ENCODE measurements at places on chromosomes 4 and X. TPM values are rescaled to one million over a fixed set of nuclear protein-coding genes. Genes with fewer than 3 reads are reported as not detected.

The ANTXR2 gene
- 18.2 TPM for total RNA-seq

The PITX2 gene
- total RNA-seq = not detected

The PGM2 gene
- total RNA-seq = 65.9 TPM

The CNKSR2 gene
- 5.8 TPM for total RNA-seq

The ODAPH gene
- total RNA-seq = not detected

The STATH gene
- not detected for total RNA-seq

The ARHGAP10 gene
- total RNA-seq = 8.6 TPM

DNA sequence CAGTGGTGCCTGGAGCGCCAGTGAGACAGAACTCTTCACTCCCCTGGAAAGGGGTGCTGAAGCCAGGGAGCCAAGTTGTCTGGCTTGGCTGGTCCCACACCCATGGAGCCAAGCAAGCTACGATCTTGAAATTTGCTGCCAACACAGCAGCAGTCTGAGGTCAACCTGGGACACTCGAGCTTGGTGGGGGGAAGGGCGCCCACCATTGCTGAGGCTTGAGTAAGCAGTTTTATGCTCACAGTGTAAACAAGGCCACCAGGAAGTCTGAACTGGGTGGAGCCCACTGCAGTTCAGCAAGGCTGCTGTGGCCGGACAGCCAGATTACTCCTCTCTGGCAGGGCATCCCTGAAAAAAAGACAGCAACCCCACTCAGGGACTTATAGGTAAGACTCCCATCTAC lies 149.5 kb downstream of the EDA2R start:
- DNase-seq = no peak

DNA sequence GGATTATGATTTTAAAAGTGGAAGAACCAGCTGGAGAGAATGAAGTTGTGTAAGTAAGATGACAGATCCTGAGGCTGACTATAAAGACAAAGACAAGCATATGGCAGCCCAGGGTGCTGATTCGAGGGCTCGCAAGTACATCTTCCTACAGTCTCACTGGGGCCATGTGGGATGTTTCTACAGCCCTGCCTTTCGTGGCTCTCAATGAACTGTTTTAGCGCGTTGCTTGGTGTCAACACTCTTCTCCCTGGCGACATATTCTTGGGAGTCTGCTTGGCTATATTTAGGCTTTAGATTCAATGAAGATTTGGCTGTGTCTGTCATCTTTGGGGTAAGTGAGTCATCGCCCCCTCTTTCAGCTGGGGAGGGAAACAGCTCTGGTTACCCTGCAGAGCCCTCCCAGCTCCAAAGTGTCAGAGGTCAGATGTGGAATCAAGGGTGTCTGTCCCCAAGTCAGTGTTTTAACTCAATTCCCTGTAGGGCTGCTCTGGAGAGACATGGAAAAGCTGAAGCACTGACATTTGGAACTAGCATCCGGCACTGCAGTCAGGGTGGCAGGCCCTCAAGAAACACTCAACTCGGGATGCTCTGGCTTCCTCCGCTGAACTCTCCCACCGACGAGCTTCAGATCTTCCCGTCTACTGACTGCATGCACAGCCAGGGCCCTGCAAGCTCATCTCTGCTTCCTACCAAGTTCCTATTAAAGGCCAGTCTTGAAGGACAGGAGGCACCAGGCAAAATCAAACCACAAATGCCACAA lies 65.7 kb downstream of the GATB start:
- no peak for DNase-seq

GRCh38 chr4:3417448-3417847 lies 24.3 kb upstream of the HGFAC start:
- DNase-seq = no peak

DNA sequence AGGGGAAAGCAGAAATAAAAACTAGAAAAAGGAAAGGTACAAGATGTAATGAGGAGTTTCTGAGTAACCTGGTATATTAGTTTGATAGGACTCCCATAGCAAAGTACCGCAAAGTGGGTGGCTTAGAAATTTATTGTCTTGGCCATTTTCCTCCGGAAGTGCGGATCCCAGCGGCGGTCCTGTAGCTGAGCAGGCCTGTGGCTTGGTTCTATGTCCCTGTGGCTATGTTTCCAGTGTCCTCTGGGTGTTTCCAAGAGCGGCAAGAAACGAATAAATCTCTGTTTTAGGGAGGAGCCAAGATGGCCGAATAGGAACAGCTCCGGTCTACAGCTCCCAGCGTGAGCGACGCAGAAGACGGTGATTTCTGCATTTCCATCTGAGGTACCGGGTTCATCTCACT lies 44.0 kb upstream of the LDB2 start:
- DNase-seq = no peak

GRCh38 chrX:11426712-11427452 lies 133.7 kb downstream of the AMELX start:
- no peak for DNase-seq

GRCh38 chr4:87220094-87220822 lies at the start of gene KLHL8:
KLHL8 (minus strand) TSS chr4:87220618; CDS start chr4:87195539, 25,079 bp downstream.
- peak; percentile 90 for DNase-seq

DNA sequence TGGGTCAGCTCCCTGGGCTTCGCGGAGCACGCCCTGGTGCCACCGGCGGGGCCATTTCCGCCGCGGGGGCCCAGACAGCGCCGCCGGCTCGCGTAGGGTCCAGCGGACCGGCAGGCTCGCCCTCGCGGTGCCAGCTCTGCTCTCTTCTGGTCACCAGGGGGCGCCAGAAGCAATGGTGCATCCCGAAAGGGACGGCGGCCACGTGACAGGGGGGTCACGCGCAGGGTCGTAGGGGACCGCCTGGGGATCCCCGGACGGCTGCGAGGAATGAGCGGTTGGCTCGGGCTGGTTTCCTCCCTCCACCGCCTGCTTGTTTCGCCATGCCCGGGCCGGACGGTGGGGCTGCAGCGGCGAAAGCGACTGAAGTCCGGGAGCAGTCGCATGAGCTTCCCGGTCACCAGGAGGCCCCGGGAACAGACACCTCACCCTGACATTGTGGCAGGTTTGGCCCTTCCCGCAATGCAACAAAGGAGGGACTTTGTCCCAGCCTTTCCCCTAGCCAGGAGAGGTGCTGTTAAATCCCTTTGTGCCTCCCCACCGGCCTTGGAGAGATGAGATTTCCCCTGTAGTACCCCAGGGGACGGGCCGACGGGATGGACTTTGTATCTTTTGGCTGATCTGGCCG lies 15.8 kb downstream of the ZCCHC12 start:
- DNase-seq = peak; percentile 47

GRCh38 chrX:42837101-42837726 lies 59.3 kb upstream of the PPP1R2C start:
- DNase-seq = no peak

DNA sequence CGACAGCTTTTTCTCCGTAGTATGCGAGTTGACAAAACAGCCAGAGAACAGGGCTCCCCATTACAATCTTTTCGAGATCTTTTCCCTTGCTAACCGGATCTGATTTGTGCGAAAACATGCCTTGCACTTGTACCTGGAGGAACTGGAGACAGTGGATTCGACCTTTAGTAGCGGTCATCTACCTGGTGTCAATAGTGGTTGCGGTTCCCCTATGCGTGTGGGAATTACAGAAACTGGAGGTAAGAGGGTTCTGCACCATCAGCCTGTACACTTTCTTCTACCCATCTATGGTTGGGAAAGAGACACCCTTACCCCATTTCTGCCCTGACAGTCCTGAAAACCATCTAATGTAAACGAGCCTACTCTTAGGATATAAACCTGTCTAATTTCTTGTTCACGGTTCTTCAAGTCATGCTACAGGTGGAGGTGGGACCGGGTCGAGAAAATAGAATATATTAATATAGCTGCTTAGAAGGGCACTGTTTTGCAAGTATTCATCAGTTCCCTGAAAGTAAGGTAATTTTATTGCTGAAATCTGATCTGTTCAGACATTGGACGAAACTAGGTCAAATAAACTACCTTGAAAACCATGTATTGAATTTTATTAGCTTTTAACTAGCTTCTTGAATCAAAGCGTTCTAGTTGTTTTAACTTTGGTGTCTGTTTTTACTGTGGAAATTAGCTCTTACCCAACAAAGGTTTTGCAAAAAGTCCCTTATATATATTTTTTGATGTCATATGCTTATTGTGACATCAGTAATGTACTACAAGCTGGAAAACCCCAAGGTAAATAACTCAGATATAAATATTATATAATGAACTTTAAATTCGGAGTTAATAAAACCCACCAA lies 869 bp downstream of the TMEM184C start:
- no peak for DNase-seq

DNA sequence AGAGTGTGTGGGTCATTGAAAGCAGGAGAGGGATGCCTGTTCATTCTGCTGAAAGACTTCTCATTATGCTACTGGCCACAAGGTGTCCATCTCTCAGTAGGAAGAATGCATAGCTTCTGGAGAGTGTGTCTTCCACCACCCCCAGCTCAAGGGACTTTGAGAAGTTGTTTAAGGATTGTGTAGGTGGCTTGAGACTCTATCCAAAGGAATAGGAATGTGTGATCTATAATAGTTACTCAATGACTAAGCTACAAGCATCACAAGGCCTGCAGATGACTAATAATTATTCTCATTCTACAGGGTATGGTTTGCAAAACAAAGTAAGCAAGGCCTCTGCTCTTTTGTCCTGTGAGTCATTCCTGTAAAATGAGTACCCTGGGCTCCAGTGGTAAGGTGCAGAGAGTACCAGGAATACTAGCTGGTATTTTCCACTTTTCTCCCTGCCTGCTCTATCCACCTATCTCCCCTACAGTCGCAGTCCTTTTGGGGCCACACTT lies 279.8 kb upstream of the BOD1L1 start:
- no peak for DNase-seq

DNA sequence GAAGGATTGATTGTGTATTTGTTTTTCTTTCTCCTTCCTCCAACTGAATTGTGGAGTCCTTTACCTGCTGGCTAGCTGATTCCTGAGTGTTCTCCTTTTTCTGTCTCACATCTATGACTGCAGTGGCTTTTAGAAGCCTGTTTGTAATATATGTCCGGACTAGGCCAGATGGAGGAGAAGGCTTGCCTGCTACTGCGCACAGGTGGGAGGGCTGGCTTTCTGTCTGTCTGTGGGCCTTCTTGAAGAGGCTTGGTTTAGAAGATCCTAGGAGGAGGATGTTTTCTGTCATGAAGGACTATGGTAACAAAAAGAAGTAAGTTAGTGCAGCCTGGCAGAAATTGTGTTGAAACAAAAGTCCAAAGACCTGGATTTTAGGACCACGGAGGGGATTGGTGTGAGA lies 8.5 kb downstream of the PPP1R3F start:
- DNase-seq = no peak

DNA sequence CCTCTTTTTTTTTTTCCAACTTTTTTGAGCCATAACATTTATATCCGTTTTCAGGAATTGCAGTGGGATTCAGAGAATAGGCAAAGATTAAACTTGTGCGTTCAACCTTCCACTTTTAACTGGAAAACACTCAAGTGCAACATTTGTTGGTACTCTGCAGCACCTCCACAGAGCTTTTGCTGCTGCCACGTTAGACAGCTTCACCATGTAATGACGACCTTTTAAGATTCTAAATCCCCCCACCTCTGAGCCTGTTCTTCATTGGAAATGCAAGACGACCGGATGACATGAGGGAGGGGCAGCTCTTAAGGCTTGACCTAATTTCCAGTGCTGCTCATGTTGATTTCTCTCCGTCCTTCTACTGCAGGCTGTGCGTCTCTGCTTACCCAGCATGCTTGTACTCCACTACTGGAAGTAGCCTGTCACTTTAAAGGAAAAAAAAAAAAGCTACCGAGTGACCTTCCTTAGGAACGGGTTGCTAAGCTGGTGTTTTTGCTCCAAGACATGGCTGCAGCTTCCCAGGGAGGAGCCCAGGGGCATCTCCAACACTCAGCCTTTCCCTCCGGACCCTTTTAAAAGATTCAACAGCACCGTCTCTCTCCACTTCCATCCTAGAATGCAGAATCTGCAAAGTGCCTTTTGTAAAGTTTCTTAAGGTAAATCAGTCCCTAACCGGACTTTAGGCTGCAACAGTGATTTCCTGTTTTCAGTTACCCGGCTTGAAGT lies at the start of gene CC2D2A:
CC2D2A (plus strand) TSS at position 481 of the 726 bp plus-strand sequence. CDS start 6,051 bp downstream, outside the sequence.
- DNase-seq = no peak

GRCh38 chr4:100826067-100826466 lies 308.2 kb upstream of the EMCN start:
- no peak for DNase-seq

DNA sequence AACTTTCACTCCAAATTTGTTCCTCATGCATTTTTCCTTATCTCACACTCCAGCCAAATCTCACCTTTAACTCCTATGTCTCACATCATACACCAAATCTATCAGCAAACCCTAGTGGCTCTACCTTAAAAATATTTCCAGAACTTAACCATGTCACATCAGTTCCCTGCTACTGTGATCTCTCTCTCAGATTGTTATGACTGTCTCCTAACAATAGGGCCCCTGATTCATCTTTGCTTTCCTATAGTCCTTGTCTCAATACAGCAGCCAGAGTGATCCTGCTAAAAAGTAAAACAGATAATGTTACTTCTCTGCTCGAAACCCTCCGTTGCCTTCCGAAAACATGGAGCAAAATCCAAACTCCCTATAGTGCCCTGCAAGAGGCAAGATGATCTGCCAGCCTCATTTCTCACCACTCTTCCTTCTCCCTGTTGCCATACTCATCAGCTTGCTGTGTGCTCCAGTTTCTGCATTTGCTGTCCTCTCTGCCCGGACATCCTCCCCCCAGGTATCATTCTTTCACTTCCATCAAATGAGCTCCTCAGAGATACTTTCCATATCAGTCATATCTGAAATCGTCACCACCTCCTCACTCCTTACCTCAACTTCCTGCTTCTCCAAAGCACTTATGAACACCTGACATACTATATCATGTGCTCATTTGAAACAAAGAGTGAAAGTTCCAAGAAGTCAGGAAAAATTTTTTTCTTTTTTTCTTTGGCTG lies 293.4 kb upstream of the NR3C2 start:
- DNase-seq = no peak

- no peak for DNase-seq
These were observed 435.2 kb upstream of the AMOT start for GRCh38 chrX:113275804-113276203.

DNA sequence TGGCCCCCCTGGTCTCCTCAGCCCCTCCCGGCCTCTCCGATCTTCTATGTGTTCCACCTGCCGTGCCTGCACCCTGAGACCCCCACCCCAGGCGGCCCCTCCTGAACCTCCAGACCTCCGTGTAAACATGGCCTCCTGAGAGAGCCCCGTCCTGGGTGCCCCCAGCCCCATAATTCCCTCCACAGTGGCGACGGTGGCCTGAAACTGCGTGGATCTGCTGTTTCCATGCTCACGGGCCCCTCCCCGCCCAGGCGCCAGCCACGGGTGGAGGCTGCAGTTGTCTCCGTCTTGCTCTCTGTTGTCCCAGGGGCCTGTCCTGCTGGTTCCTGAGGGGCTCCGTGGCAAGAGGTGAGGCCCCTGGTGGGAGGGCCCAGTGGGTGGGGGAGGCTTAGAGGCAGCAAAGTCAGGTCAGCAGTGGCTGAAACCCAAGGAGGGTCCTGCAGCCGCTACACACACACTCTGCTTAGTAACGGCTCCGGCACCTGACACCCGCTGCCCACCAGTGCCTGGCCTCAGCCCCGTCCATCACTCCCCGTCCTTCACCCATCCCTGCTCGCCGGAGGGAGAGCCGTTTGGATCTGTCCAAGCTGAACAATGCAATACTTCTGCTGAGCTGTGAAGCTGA lies 75.8 kb downstream of the FAM53A start:
- DNase-seq = no peak

DNA sequence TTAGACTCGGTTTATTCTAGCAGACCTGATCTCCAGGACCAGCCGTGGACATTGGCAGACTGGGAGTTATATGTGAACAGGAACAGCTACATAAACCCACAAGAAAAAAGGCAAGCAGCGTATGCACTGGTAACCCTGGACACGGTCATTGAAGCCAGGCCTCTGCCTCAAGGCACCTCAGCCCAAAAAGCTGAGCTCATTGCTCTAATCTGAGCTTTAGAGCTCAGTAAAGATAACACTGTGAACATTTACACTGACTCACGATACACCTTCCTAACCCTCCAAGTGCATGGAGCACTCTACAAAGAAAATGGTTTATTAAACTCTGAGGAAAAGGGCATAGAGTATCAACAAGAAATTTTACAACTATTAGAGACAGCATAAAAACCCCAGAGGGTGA lies 148.9 kb upstream of the FGF16 start:
- DNase-seq = no peak

Data from CD8-positive, alpha-beta memory T cell (primary cell).